ENCODE measurements at places on chromosomes 2 and 18. TPM values are rescaled to one million over a fixed set of nuclear protein-coding genes. Genes with fewer than 3 reads are reported as not detected.

GRCh38 chr2:223365158-223365679 lies 236.9 kb downstream of the SCG2 start:
- H3K27ac ChIP-seq = no peak overlapping the region
- peaks cover 5% of the 10 kb centered on the region for H3K27me3 ChIP-seq
- no peak overlapping the region for H3K4me3 ChIP-seq

- peaks cover 9% of the 10 kb centered on the region for H3K27me3 ChIP-seq
- no peak overlapping the region for H3K4me3 ChIP-seq
- H3K4me1 ChIP-seq = peaks cover 33% of the 10 kb centered on the region
- H3K36me3 ChIP-seq = no peaks in the 10 kb centered on the region
- no peak overlapping the region for H3K27ac ChIP-seq
Observed at GRCh38 chr2:158755310-158756087, 39.6 kb upstream of the DAPL1 start.

DNA sequence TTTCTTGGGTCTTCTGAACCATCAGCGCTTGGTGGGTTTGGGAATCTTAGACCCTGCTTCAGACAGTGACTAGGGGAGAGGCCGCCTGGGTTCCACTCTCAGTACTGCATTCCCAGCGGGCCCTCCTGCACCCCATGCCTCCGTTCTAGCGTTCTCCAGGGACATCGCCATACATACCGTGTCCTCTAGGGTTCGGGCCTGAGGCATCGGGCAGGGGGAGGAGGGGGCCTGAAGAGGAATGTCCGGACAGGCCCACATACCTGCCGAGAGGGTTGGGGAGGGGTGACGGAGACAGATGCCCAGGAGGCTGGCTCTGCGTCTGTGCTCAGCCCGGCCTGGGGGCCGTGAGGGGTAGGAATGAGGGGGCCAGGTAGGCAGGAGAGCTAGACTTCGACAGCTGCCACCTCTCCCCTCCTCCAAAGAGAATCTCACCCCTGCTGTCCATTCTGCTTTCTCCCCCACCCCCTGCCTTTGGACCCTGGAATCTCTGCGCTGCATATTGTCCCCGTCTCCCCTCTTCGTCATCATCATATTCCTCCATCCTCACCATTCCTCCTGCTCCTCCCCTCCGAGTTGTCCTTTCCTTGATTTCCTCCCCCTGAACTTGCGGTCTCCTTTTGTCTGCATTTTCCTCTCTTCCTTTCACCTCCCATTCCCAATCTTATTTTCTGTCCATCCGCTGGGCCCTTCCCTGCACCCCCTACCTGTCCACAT lies 7.8 kb upstream of the WNT10A start:
- H3K4me3 ChIP-seq = no peak overlapping the region
- no peaks in the 10 kb centered on the region for H3K36me3 ChIP-seq
- no peak overlapping the region for H3K27ac ChIP-seq
- H3K27me3 ChIP-seq = peaks cover 50% of the 10 kb centered on the region
- no peaks in the 10 kb centered on the region for H3K4me1 ChIP-seq

GRCh38 chr2:187051350-187051749 lies 202.4 kb upstream of the ZSWIM2 start:
- H3K27ac ChIP-seq = no peak overlapping the region
- no peak for DNase-seq
- H3K36me3 ChIP-seq = no peaks in the 10 kb centered on the region
- H3K4me1 ChIP-seq = no peaks in the 10 kb centered on the region

- H3K4me1 ChIP-seq = no peaks in the 10 kb centered on the region
- no peaks in the 10 kb centered on the region for H3K36me3 ChIP-seq
- no peak for DNase-seq
- no peaks in the 10 kb centered on the region for H3K27me3 ChIP-seq
Observed at GRCh38 chr2:147331790-147332419, 512.9 kb upstream of the ACVR2A start.

DNA sequence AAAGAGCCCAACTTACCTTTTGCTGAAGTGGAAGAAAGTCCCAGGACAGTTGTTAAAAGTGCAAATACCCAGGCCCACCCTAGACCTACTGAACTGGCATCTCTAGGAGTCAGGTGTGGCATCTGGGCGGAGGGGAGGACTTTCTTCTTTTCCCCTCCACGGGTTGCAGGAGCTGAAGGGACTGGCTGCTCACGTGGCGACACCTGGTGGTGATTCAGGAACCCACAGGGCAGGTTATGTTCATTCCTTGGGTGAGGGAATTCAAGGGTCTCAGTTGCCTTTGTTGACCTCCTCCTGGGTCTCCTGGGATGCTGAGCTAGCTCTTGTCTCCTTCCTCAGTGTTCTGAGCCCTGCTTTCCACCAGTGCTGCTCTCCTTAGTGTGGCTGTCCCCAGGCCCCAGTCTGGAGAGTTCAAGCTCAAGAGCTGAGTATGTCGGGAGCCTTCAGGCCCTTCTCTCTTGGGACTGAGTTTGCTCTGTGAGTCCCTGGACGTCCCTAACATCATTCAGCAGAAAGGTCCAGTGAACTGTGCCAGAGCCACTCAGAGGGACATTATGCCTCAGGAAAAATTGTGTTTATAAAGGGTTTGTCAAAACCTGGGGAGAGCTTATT lies 56.9 kb downstream of the DYSF start:
- no peaks in the 10 kb centered on the region for H3K36me3 ChIP-seq
- DNase-seq = peak; percentile 27
- H3K4me1 ChIP-seq = no peaks in the 10 kb centered on the region
- no peak overlapping the region for H3K27ac ChIP-seq

GRCh38 chr2:85433511-85434089 lies 15.1 kb downstream of the SH2D6 start:
- H3K27me3 ChIP-seq = peaks cover 2% of the 10 kb centered on the region
- peaks cover 15% of the 10 kb centered on the region for H3K4me1 ChIP-seq
- no peaks in the 10 kb centered on the region for H3K36me3 ChIP-seq
- peak overlapping the region; percentile 60 for H3K27ac ChIP-seq
- peak; percentile 88 for DNase-seq
- no peak overlapping the region for H3K4me3 ChIP-seq

DNA sequence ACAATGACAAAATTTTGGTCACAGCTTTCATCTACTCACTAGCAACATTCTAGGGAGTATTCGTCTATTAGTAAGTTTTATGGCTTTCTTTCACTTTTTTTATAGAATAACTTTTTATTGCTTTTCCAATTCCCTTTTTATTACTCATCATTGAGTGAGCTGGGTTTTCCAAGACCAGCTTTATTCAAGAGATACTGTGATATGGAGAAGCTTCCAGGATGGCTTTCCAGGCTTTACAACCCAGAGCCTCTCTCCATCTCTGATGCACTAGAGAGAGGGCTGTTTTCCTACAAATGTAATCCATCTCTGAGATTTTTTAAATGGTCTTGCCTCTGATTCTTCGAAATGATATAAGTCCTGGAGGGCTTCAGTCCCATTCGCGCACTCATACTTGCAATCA lies 118.3 kb downstream of the LDLRAD4 start:
- no peak overlapping the region for H3K4me3 ChIP-seq
- no peaks in the 10 kb centered on the region for H3K4me1 ChIP-seq
- no peaks in the 10 kb centered on the region for H3K27me3 ChIP-seq
- no peak overlapping the region for H3K27ac ChIP-seq

DNA sequence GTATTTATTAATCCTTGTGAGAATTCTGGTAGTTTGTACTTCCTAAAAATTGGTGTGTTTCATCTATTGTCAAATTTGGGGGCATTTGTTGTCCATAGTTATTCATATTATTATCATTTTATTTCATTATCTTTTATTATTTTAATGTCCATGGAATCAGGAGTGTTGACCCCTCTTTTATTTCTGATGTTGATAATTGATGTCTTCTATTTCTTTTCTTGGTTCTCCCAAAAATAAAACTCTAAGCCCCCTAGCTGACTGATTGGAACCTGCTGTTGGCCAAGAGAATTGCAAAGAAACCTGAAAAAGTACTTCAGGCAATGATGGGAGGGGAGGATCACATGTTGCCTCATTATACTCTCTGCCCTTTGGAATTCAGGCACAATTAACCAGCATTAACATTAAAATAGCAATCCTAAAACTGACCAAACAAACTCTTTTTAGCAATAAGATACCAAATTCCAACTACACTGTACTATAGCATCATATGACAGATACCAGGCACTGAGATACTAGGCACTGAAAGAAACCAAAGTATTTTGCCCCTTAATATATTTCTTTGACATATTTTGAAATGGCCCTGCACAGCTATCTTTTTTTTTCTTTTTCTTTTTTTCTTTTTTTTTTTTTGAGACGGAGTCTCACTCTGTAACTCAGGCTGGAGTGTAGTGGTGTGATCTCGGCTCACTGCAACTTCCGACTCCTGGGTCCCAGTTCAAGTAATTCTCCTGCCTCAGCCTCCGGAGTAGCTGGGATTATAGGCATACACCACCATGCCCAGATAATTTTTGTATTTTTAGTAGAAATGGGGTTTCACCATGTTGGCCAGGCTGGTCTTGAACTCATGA lies 1097.2 kb upstream of the CNTNAP5 start:
- no peak overlapping the region for H3K27ac ChIP-seq
- no peaks in the 10 kb centered on the region for H3K27me3 ChIP-seq
- H3K4me1 ChIP-seq = no peaks in the 10 kb centered on the region

Gene SPATS2L
- 193 TPM for total RNA-seq

Gene PDE11A
- 4.1 TPM for total RNA-seq

GRCh38 chr18:43661570-43661969 lies 384.3 kb upstream of the SYT4 start:
- H3K27me3 ChIP-seq = no peaks in the 10 kb centered on the region
- H3K4me3 ChIP-seq = peak overlapping the region; percentile 77
- H3K36me3 ChIP-seq = no peaks in the 10 kb centered on the region
- peak overlapping the region; percentile 82 for H3K27ac ChIP-seq
- H3K4me1 ChIP-seq = peaks cover 52% of the 10 kb centered on the region
- peak; percentile 73 for DNase-seq

Gene REG1B
- not detected for total RNA-seq

Gene NAT8
- total RNA-seq = not detected

- H3K4me1 ChIP-seq = peaks cover 70% of the 10 kb centered on the region
- no peak for DNase-seq
- H3K4me3 ChIP-seq = no peak overlapping the region
- peak overlapping the region; percentile 62 for H3K27ac ChIP-seq
Observed at GRCh38 chr18:36451454-36452251, 154.1 kb downstream of the FHOD3 start.

GRCh38 chr2:189217541-189217940 lies 38.0 kb upstream of the COL5A2 start:
- DNase-seq = no peak
- H3K27ac ChIP-seq = 0 out of 2 replicates have a peak overlapping the region, but pooled peaks have one; percentile 19
- no peaks in the 10 kb centered on the region for H3K36me3 ChIP-seq
- H3K27me3 ChIP-seq = no peaks in the 10 kb centered on the region

GRCh38 chr2:156005531-156005930 lies 327.0 kb downstream of the NR4A2 start:
- no peak overlapping the region for H3K27ac ChIP-seq
- no peaks in the 10 kb centered on the region for H3K36me3 ChIP-seq
- H3K27me3 ChIP-seq = no peaks in the 10 kb centered on the region
- no peak for DNase-seq
- no peaks in the 10 kb centered on the region for H3K4me1 ChIP-seq

Gene TSPYL6
- total RNA-seq = not detected

Gene CFAP210
- total RNA-seq = 0.15 TPM

DNA sequence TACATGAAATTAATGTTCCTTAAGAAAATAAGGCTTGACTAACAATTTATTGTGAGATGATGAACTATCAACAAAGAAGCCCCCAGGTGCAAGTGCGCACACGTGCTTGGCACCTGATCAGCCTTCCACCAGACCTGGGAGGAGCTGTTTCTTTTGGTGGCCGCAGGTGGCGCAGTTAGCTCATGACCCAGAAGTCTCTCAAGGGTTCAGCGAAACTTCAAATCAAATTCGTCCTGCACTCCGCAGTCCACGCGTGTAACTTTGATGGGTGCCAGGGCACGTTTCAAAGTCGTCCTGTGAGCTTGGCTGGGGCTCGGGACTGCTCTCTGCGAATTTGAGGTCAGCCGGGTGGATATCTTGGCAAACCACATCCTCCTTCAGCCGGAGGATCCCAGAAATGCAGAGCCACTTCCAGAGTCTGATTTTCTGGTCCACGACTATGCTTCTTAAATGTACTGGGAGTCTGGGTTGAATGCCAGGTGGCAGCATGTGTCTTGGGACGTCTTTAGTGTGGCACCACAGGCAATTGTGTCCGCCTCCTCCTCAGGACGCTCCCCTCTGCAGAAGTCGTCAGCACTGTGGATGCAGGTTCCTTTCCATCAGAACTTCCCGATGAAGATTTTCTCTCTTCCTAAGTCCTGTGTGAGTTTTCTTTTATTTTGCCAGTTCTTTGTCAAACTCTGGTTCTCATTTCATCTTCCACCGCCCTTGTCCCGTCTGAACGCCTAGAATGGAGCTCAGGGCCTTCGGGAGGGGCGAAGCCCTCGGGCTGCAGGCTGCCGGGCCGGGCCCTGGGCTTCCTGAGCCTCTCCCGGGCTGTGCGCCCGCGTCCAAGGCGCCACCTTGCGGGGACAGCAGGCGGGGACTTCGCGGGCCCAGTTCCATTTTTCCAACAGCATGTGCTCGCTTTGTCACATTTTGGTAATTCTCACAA lies 61.3 kb upstream of the RAPGEF4 start:
- no peak for DNase-seq
- H3K4me3 ChIP-seq = no peak overlapping the region
- H3K27me3 ChIP-seq = no peaks in the 10 kb centered on the region
- H3K4me1 ChIP-seq = peaks cover 47% of the 10 kb centered on the region

DNA sequence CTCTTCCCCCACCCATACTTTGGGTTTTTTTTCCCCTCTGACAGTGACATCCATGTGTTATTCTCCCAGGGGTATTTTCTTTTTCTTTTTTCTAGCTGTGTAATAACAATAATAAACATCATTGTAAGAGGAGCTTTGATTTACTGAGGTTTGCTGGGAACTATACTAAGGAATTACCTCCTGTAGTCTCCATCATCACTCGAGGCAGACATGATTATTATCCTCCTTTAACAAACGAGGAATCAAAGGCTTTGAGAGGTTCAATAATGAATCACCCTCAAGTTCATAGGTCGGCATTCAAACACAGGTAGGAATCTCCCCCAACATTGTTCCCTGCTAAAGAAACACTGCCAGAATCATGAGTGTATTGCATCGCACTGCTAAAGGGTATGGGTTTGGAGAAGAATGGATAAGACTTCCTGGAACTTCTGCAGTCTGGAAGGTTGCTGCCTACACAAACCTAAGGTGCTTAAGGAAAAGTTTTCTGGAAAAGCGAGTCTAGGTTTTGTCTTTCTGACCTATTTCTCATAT lies 260.2 kb upstream of the SESTD1 start:
- no peak for DNase-seq
- no peak overlapping the region for H3K4me3 ChIP-seq
- no peaks in the 10 kb centered on the region for H3K27me3 ChIP-seq
- H3K27ac ChIP-seq = no peak overlapping the region
- no peaks in the 10 kb centered on the region for H3K36me3 ChIP-seq

- no peak for DNase-seq
- H3K4me3 ChIP-seq = no peak overlapping the region
Observed at GRCh38 chr2:239779584-239779983, 245.6 kb downstream of the NDUFA10 start.

Gene ADCYAP1
- not detected for total RNA-seq

DNA sequence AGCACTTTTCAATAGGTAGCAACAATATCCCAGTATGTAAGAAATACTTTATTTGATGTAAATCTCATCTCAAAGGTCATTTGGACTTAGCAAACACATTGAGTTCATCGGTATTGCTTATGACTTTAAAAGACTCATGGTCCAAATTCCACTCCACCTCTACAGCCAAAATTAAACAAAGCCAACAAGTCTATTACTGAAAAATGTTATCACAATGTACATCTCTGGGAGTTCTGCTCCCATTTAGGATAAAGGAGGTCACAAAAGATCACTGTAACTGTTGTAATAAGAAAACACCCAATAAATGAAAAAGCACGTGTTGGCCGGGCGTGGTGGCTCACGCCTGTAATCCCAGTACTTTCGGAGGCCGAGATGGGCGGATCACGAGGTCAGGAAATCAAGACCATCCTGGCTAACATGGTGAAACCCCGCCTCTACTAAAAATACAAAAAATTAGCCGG lies 50.0 kb downstream of the ESCO1 start:
- H3K4me1 ChIP-seq = no peaks in the 10 kb centered on the region
- no peak overlapping the region for H3K27ac ChIP-seq
- peaks cover 11% of the 10 kb centered on the region for H3K36me3 ChIP-seq
- H3K4me3 ChIP-seq = no peak overlapping the region
- H3K27me3 ChIP-seq = no peaks in the 10 kb centered on the region
